Lower lobe of right lung (tissue), 2 donors: ENCODE measurements at places on chromosomes 16 and 17. TPM values are rescaled to one million over a fixed set of nuclear protein-coding genes. Genes with fewer than 3 reads are reported as not detected.

DNA sequence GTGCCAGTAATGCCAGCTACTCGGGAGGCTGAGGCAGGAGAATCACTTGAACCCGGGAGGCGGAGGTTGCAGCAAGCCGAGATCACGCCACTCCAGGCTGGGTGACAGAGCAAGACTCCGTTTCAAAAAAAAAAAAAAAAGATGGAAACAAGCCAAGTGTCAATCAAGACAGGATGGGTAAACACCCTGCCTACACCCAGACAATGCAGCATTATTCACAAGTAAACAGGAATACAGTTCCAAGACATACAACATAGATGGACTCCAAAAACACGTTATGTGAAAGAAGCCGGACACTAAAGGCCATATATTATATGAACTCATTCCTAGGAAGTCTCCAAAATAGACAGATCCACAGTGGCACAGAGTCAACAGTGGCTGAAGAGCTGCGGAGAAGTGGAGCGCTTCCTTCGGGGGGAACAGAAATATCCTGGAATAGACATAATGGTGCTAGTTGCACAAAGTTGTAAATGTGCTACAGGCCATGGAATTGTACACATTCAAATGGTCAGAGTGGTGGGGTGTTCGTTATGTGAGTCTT is 33.9 kb downstream of the ANKRD11 start:
- no peak for DNase-seq

DNA sequence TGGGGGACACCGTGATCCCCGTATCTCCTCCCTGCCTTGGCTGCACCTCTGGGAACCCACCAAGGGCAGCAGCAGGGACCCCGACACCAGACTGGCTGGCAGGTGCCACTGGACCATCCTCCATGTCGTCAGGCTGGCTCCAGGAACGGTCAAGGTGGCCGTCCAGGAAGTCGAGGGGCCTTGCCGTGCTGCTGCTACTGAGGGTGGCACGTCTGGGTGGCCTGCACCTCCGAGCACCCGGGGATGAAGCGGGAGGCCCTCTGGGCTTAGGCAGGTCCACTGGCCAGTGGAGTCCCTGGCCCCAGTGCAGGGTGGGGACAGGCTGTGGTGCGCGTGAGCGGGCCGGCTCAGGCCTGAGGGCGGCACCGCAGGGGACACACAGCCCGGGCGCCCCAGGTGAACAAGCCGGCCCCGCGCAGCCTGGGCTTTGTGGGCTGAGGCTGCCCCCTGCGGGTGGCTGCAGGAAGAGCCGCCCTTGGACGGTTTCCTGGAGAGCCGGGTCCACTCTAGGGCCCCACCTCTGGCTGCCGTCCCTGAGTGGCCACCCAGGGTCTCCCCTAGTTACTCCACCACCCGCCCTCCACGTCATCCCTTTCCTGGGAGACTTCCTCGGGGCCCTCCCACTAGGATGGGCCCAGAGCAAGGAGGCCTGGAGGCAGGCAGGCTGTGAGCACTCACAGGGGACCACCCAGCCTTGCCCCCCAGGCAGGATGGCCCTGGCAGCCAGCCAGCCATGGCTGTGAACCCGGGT is 42.8 kb upstream of the ZC3H18 start:
- DNase-seq, result peak; percentile 71

Gene MYO15A
- 3.3 TPM for total RNA-seq

DNA sequence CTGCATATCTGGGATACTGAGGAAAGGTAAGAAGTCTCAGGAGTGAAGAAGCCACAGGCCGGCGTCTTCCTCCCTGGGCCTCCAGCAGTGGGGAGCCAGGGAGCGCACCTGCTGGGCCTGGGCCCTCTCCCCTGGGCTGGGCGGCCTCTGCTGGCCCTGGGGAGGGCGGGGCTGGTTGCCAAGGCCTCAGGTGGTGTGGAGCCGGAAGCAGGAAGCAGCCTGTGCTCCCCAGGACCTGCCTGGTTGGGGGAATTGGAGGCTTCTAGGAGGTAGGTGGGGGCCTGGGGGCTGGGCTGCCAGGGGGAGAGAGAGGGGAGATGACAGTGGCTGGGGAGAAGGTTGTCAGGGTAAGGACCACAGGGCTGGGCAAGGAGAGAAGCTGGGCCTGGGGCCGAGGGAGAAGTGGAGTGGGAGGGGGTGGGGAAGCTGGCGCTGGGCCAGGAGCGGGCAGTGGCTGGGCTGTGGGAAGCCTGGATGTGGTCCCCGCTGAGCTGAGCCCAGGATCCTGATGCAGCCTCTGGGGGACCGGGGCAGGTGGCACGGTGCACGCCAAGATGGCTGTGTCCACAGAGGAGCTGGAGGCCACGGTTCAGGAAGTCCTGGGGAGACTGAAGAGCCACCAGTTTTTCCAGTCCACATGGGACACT is at the start of gene SMIM22:
Gene SMIM22, plus strand, starts transcription at position 189 of the 647 bp plus-strand sequence. Its CDS starts 366 bp downstream, at position 555.
- peak; percentile 81 for DNase-seq

GRCh38 chr16:29148867-29149272 is 164.0 kb downstream of the LAT start:
- peak; percentile 82 for DNase-seq

GRCh38 chr16:83403761-83404160 is 404.0 kb upstream of the HSBP1 start:
- DNase-seq, result no peak

DNA sequence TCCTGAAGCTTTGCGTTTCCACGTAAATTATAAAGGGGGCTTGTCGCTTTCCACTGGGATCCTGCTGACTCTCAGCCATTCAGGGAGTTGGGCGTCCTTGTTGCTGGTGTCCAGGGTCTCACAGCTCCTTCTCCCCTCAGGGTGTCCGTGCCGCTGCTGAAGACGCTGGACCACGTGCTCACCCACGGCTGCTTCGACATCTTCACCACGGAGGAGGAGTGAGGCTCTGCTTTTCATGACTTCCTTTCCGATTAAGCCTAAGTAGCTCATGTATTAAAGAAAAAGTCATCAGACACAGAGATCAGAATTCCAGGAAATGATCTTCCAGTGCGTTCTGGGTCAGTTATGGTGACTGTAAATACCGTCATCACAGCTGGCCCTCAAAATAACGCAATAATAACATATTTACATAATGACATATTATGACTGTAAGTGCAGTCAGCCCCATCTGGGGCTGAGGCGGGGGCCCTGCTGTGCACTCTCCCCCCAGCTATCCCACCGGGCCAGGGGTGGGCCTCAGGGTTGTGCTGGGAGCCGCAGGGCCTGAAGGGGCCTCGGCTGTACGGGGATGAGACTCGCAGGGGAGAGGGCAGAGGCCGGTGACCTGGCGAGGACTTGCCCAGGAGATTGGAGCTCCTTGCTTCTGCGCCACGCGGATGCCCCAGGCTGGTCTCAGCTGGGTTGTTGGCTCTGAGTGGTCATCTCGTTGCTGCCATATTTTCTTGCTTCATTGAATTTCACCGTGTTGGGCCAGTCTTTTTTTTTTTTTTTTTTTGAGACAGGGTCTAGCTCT is 92.9 kb upstream of the ZNF750 start:
- peak; percentile 37 for DNase-seq

DNA sequence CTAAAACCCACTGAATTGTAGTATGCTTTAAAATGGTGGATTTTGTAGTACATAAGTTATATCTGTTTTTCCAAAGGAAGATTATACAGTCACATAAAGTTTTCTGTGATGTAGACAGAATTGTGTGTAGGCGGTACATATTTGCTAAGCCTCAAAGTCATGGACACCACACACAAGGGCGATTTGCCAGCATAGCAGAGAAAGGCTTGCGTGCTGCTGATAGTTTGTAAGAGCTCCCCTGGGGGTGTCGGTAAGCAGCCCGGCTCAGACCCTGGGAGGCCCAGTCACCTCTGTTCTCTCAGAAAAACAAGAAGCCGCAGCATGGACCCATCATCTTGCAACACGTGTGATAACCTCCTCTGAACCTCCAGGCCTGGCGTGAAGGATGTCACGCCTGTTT is 38.3 kb upstream of the AKTIP start:
- no peak for DNase-seq

Gene KRT31
- not detected for total RNA-seq
